ENCODE measurements at places on chromosomes 5 and 9.

- no peak for DNase-seq
Measured at GRCh38 chr9:121299467-121300282, 31.7 kb downstream of the GSN start.

GRCh38 chr5:65812648-65813047 is 90.6 kb downstream of the NLN start:
- no peak for DNase-seq

GRCh38 chr9:81850724-81851123 is 77.5 kb upstream of the SPATA31D4 start:
- no peak for DNase-seq

DNA sequence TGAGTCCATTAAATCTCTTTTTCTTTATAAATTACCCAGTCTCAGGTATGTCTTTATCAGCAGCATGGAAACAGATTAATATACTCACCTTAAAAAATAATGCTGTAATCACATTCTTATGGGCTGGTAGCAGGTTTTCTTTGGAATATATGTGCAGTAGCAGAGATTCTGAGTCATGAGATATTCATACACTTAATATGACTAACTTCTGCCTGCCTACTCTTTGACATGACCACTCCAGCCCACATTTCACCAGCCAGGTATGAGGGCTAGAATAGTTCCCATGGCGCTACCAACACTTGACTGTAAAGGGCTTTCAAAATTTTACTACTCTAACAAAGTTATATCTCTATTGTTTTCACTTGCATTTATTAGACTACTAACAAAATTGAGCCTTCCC is 74.1 kb upstream of the GHR start:
- DNase-seq, result no peak

GRCh38 chr5:98363157-98363556 is 410.3 kb upstream of the RGMB start:
- DNase-seq, result no peak
